Smooth muscle cell of the pulmonary artery (primary cell): ENCODE measurements at places on chromosomes 4 and X. TPM values are rescaled to one million over a fixed set of nuclear protein-coding genes. Genes with fewer than 3 reads are reported as not detected.

HUWE1 gene
- 166 and 170 TPM in 2 replicates for total RNA-seq

MGAT4D gene
- total RNA-seq: not detected in 2 replicates

WDFY3 gene
- total RNA-seq: 98.2 and 123 TPM in 2 replicates

TMLHE gene
- total RNA-seq: 16.7 and 17.1 TPM in 2 replicates

CITED1 gene
- total RNA-seq: not detected in 2 replicates

NSG1 gene
- total RNA-seq: 0.50 and 0.72 TPM in 2 replicates

PIR gene
- 14.0 and 14.1 TPM in 2 replicates for total RNA-seq

CPE gene
- total RNA-seq: 101 and 123 TPM in 2 replicates

FREM3 gene
- total RNA-seq: 0.03 and 0.07 TPM in 2 replicates

UCHL1 gene
- 213 and 291 TPM in 2 replicates for total RNA-seq

NUDT10 gene
- 1.2 TPM in 2 replicates for total RNA-seq

MTTP gene
- total RNA-seq: 0.33 TPM in 1 of 2 replicates, not detected in the other

MAB21L2 gene
- total RNA-seq: 4.6 and 54.3 TPM in 2 replicates

AWAT2 gene
- not detected in 2 replicates for total RNA-seq

DGAT2L6 gene
- total RNA-seq: not detected in 2 replicates

NEIL3 gene
- 0.89 and 3.8 TPM in 2 replicates for total RNA-seq

SMIM10L2A gene
- total RNA-seq: 0.79 and 0.91 TPM in 2 replicates

HSFX1 gene
- 1.1 and 1.7 TPM in 2 replicates for total RNA-seq

ZMAT1 gene
- 0.98 and 1.1 TPM in 2 replicates for total RNA-seq

UGT2A3 gene
- total RNA-seq: not detected in 2 replicates

SSX4 gene
- total RNA-seq: not detected in 2 replicates

ERCC6L gene
- total RNA-seq: 0.63 and 1.6 TPM in 2 replicates

RNF212 gene
- total RNA-seq: 2.5 and 15.3 TPM in 2 replicates

NSUN7 gene
- total RNA-seq: 0.07 TPM in 1 of 2 replicates, not detected in the other

GPR34 gene
- total RNA-seq: 0.07 TPM in 1 of 2 replicates, not detected in the other

HTRA3 gene
- 5.1 and 5.4 TPM in 2 replicates for total RNA-seq

WNK3 gene
- total RNA-seq: 0.86 and 1.5 TPM in 2 replicates

PNMA5 gene
- total RNA-seq: not detected in 2 replicates

C4orf50 gene
- under 0.01 TPM in 1 of 2 replicates, not detected in the other for total RNA-seq

F8A1 gene
- total RNA-seq: 4.8 and 6.7 TPM in 2 replicates

ADRA2C gene
- total RNA-seq: 0.40 and 0.72 TPM in 2 replicates

SPANXB1 gene
- total RNA-seq: not detected in 2 replicates
